ENCODE measurements at places on chromosomes 1 and 21. TPM values are rescaled to one million over a fixed set of nuclear protein-coding genes. Genes with fewer than 3 reads are reported as not detected.

GRCh38 chr1:222886194-222886854 is 71.5 kb downstream of the DISP1 start:
- DNase-seq: no peak

DNA sequence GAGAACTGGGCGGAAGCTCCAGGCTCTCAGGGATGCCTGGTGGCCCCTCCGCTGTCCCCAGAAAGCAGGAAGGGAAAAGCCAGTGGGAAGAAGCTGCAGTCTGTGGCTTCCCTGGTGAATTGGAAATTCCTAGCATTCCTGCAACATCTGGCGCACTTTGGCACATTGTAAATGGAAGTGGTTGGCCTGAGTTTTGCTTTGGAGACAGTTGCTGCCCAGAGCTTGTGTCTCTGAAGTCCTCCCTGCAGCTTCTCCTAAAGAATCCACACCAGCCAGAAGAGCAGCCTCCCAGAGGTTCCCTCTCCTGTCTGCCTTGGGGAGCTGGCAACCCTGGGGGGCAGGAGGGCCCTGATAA is 48.2 kb downstream of the ARHGEF10L start:
- no peak for DNase-seq

GRCh38 chr1:190049314-190049713 is 428.4 kb downstream of the BRINP3 start:
- no peak for DNase-seq

- no peak for DNase-seq
These were observed 38.3 kb downstream of the USP25 start for GRCh38 chr21:15768045-15768601.

GRCh38 chr1:156804572-156805243 is 11.9 kb downstream of the SH2D2A start:
- DNase-seq: no peak

DNA sequence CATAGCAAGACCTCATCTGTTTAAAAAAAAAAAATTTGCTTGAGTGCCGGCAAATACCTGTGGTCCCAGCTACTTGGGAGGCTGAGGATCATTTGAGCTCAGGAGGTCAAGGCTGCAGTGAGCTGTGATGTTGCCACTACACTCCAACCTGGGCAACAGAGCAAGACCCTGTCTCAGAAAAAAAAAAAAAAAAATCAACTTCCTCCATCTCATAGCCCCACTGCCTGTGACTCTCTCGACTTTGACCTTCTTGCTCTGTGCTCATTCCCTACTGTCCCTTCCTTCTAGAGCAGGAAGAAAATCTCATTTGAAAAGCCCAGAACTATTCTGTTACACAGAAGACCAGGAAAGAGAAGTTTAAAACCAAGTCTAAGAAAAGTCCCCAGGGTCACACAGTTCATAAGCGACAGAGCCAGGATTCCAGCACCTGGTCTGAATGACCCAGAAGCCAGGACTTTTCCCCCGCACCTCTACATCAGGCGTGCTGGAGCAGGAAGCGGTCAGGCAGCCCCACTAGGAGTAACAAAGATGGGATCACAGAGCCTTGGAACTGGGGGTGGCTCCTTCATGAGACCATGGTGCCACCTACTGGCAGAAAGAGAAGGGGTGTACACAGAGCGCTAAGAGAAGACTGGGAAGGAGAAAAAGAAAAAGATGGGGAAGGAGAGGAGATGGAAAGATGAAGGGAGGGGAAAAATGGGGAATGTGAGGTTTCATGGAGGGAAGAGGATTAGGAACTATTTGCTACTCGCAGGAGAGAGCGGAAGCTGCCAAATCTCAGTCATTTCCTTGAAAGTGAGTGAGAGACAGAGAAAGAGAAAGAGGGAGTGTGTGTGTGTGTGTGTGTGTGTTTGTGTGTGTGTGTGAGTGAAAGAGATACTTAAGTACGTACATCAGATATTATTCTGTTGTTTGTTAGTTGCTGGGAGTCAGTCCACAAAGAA is 3.1 kb upstream of the P3R3URF start:
- DNase-seq: peak; percentile 38

DNA sequence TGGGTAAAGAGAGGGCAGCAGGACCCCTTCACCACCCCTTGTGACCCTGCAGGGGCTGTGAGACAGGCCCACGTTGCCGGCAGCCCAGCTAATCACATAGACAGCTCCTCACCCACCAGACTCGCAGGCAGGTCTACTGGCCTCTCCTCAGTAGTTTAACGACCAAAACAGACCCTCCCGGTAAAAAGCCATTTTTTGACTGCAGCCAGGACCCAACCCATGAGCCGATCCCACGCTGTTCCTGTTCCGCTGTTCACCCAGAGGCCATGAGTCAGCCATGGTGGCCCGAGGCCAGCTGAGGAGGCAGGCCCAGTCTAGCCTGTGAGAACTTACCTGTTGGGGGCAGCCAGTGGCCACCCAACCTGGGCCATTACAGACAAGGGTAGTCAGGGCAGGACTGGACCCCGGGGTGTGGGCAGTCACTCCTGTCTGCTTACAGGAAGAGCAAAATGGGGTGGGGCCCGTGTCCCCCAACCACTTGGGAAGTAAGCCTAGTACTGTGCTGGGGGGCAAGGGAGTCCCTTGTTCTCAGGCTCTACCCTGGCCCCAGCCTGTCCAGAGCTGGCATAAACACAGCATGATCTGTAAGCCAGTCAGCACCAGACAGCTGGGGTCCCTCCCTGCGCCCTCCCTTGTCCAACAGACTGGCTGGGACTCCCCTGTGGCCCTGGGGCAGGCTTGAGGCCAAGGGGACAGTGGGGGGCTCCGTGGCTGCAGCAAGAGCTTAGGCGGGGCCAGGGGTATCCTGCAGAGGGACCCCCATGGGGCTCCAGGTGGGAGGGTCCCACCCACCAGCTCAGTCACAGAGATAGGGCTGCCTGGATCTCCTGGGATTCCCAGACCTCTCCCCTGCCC is 61.9 kb downstream of the WNT9A start:
- DNase-seq: no peak

DNA sequence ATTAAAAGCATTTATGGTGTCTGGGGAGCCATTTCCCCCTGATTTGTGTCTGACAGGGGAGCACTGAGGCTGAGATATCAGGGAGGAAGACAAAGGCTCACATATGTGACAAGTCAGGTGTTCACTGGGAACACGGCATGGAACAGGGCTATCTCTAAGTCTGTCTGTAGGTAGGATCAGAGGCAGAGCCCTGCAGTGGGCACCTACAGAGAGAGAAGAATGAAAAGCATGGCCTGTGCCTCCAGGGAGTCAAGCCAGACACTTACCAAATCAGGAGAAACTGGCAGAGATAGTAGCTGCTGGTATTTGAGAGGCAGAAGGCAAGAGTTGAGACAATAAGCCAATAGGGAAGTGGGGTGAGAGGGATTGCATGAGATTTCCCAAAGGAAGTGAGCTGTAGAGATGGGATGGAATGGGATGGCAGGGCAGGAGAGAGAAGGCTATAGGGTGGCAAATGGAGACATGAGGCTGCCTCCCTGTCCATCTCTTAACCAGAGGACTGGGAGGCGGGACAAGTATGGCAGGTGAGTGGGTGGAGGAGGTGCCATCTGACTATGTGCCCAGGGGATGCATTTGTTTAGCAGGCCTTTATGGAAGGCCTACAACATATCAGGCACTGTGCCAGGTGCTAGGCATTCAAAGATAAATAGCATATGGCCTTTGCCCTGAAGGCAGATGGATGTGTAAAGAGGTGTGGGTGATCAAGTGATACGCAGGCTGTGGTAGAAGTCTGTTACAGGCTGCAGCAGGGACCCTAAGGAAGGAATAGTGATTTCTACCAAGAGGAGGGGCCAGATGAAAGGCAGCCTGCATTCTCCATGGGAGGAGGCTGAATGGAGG is 136.2 kb upstream of the IPO9 start:
- no peak for DNase-seq

DNA sequence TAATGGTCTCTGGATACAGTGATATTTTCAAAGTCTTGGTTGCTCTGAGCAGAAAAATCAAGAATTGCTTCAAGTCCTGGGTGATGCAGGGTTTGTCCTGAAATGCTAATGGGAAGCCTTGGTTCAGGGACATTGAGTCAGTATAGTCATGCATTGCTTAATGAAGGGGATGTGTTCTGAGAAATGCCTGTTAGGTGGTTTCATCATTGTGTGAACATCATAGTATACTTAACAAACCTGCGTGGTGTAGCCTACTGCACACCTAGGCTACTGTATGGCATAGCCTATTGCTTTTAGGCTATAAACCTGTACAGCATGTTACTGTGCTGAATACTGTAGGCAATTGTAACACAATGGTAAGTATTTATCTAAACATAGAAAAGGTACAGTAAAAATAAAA is 36.4 kb downstream of the TBCE start:
- DNase-seq: no peak

- no peak for DNase-seq
These were observed 124.9 kb upstream of the IFFO2 start for GRCh38 chr1:19081218-19081893.

DNA sequence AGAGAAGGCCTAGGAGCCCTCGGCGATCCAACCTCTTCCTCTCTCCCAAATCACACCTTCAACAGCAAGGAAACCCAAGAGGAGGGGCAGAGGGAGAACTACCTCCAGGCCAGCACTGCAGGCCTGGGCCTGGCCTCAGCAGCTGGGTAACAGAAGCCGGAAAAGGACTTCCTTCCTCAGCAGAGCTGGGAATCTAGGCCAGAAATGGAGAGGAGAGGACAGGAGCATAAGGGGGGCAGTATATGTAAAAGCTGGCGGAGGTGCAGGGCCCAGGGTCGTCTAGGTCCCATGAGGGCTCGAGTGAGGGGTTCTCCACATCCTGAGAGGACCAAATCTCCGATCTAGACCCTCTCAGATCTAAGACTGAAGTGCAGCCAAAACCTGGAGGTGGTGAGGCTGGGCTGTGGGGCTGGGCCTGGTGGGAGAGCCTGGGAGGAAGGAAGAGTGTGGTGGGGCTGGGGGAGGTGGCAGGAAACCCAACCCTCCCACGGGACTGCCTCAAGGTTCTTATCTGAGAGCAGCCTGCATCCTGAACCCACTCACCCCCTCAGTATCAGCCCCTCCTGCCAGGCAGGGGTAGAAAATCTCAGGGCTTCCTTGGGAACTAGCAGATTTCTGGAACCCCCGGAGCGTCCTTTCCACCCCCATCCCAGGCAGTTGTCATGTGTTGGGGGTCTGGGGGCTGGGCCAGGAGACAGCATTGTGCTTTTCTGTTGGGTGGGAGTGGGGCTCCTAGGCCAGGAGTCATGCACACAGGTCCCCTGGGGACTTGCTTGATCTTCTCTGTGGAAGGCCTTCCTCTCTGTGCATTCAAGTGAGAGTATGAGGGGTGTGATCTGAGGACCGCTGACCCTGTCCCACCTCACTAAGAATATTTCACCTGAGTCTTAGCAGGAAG is 33.0 kb downstream of the PIK3C2B start:
- peak; percentile 24 for DNase-seq

DNA sequence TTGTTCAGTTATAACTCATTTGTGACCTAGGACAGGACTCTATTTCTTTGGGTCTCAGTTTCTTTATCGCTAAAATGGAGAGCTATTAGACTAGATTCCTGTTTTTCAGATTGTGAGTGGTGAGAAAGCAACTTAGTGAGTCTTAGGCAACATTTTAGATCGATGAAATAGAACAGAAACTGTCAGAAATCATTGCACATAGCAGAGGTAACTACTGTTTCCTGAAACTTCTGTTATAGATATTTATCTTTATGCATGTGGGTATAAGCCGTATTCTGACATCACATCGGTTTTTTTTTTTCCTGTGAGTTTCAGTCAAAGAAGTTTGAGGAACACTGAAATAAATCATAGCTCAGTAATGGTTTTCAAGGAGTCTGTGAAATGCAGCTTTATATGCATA is 42.1 kb upstream of the DNAJC6 start:
- no peak for DNase-seq

DNA sequence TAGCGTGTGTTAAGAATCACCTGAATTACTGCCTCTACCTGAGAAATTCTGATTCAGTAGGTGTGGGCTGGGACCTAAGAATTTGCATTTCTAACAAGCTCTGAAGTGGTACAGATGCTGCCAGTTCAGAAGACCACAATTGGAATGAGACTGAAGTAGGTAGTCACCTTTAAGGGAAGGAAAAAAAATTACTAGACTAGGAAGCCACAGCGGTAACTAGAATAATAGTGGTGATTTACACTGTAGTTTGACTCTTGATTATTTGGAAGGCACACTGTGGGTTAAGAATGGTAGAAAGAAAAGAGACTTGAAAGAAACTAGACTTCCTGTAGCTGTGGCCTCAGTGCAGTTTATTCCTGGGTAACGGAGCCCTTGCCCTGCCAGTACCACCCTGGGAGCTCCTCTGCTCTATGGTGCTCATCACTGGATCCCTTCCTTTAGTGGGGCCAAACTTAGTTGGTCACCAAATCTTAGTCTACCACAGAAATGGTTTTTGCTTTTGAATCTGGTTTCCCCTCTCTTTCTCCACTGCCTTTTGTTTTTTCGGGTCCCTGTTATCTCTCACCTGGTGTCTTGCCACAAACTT is 43.6 kb downstream of the ARID1A start:
- no peak for DNase-seq

DNA sequence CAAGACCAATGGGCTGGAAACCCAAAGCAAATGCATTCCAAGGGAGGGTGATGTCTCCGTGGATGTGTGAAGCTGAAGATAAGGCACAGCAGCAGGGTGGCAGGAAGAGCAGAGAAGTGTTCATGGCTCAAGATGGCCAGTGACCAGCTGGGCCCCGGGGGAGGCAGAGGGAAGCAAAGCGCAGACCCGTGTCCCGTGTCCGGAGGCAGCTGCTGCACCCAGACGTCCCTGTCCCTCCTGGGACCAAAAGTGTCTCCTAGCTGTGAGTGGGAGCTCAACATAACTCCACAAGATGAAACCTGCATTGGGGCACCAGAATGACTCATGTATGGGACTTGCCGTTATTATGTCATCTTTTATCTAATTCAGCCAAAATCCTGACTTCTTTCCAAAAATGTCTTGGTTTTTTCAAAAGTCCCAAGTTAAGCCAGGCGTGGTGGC is 118.2 kb downstream of the RIPK4 start:
- DNase-seq: no peak

- DNase-seq: no peak
These were observed 12.6 kb downstream of the S100A11 start for GRCh38 chr1:152024223-152024622.

Gene CYP2J2
- total RNA-seq: 0.63 TPM

Gene KCNQ4
- 0.86 TPM for total RNA-seq

Gene HS2ST1
- total RNA-seq: 12.0 TPM

Gene RAVER2
- total RNA-seq: 1.6 TPM

Gene GNG12
- total RNA-seq: not detected

Gene NT5C1A
- 0.70 TPM for total RNA-seq

Gene LCE6A
- not detected for total RNA-seq

Gene LRRC39
- total RNA-seq: 2.1 TPM

Gene CELA3B
- not detected for total RNA-seq

Gene SGIP1
- total RNA-seq: 0.07 TPM

Gene FMO2
- not detected for total RNA-seq

Gene RIMS3
- total RNA-seq: 2.1 TPM

Gene APCS
- not detected for total RNA-seq

Gene LCE1E
- not detected for total RNA-seq

Data from T-helper 17 cell (primary cell).